ENCODE measurements at places on chromosomes 16 and 17.

- DNase-seq = no peak
Measured at GRCh38 chr17:1498233-1498632, 5.7 kb upstream of the MYO1C start.

- DNase-seq = no peak
Measured at GRCh38 chr17:40268141-40268712, 19.5 kb upstream of the CDC6 start.

- no peak for DNase-seq
Measured at GRCh38 chr16:72073560-72074230, 10.7 kb downstream of the HPR start.

GRCh38 chr16:18050234-18050633 lies 286.3 kb downstream of the NPIPA8 start:
- no peak for DNase-seq

- no peak for DNase-seq
Measured at GRCh38 chr17:47719411-47720152, 13.5 kb upstream of the TBX21 start.

GRCh38 chr17:9024497-9024896 lies 3.2 kb downstream of the NTN1 start:
- no peak for DNase-seq

- DNase-seq = no peak
Measured at GRCh38 chr17:55926276-55926990, 175.6 kb downstream of the PCTP start.

DNA sequence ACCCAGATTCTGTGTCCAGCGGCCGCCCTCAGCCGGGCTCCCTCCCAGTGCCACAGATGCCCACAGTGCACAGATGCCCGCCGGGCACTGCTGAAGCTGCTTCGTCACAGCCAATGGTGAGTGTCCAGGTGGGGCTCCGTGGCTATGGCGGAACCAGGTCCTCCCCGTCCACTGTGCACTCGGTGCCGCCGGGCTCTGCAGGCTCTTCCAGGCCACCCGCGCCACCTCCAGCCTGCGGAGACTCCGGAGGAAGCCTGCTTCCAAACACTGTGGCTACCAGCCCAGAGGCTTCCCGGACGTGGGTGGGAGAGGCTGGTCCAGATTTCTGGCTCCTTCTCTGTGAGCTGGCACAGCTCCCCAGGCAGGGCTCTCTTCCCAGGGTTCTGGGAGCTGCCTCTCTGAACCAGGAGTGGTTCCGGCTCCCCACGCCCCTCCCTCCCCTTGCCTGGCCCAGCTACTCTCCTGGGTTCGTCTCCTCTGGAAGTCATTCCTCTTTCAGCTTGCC lies 2.8 kb upstream of the PYCR1 start:
- DNase-seq = no peak

GRCh38 chr17:74857191-74857590 lies 2.5 kb downstream of the GRIN2C start:
- no peak for DNase-seq

GRCh38 chr17:60311936-60312335 lies 80.0 kb downstream of the USP32 start:
- DNase-seq = no peak

- no peak for DNase-seq
Measured at GRCh38 chr16:82322177-82322576, 152.2 kb upstream of the MPHOSPH6 start.

GRCh38 chr16:68744744-68745280 lies 7.7 kb downstream of the CDH1 start:
- DNase-seq = no peak

DNA sequence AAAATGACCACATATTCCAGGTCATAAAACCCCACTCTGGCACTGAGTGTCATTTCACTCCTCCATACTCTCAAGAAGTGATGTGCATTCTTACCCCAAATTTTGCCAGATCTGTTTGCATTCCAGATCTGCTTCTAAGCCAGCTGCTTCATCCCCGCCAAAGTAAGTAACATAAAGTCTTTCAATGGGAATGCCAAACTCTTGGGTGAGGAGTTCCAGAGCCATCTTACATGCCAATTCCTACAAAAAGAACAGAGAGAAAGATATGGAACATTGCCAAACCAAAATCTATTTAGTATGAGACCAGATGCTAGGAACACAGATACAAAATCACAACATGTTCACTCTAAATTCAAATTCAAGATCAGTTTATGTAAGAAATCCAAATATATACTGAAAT lies 12.9 kb downstream of the AARS1 start:
- no peak for DNase-seq

DNA sequence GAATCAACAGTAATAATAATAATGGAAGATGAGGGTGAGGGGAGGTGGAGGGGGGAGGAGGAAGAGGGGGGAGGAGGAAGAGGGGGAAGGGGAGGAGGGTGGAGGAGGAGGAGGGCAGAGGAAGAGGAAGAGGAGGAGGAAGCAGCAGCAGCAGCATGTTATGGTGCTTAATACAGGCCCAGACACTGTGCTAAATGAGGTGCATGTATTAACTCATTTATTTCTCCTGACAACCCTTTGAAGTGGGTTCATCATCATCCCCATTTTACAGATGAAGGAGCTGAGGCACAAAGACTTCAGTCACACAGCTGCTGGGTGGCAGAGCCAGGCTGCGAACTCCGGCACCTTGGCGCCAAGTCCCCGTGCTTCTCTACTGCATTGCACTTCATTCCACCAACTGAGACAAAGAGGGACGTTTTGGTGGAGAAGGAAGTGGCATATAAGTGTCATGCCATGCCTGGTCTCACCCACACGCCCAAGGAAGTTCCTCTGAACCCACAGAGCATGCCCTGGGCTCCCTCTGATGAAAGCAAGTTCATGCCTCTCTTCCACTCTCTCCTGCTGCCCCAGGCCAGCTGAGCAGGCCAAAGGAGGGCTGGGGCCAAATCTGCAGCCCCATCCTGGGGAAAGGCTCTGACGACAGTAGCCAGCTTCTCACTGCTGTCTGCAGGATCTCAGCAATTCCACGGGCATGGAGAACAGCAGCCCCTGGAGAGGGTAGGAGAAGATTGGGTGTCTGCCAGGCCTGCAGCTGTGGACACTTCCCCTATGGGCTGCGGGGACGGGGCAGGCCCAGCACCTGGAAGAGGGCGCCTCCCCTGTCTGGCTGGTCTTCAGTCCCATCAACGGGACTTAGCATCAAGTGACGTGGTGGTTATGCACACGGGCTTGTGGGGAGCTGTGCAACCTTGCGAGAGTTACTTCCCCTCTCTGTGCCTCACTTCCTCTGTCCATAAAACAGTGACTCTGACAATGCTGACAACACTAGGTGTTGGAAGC lies 21.8 kb downstream of the XYLT1 start:
- no peak for DNase-seq

- no peak for DNase-seq
Measured at GRCh38 chr16:11429123-11429522, 83.9 kb downstream of the RMI2 start.

GRCh38 chr17:48727415-48728175 lies 955 bp downstream of the HOXB13 start:
- no peak for DNase-seq

GRCh38 chr17:76562734-76563148 lies 22.9 kb downstream of the PRCD start:
- no peak for DNase-seq

DNA sequence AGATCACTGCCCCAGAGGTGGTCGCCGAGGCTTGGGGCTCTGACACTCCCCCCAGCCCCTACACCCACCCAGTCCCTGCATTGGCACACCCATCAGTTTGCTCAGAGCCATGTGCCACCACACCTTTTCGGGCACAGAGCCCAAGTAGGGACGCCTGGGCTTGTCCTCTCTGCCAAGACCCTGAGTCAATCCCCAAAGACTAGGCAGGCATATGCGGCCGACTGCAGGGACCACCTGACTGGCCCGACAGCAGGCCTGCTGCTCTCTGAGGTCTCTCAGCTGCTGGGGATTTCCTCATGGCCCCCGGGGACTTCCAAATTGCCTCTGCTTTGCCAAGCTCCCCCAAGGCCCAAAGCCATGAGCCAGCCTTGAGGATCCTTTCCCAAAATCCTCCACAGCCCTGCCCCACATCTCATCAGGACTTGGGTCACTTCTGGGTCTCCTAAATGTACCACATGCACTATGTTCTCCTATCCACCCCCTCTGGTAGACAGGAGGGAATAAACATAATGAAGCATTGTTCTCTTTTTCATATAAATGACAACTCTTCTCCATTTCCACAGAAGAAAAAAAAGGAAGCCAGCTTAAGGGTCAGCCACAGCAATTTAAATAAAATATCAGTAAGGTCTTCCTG lies 30.6 kb downstream of the MYO18A start:
- no peak for DNase-seq

DNA sequence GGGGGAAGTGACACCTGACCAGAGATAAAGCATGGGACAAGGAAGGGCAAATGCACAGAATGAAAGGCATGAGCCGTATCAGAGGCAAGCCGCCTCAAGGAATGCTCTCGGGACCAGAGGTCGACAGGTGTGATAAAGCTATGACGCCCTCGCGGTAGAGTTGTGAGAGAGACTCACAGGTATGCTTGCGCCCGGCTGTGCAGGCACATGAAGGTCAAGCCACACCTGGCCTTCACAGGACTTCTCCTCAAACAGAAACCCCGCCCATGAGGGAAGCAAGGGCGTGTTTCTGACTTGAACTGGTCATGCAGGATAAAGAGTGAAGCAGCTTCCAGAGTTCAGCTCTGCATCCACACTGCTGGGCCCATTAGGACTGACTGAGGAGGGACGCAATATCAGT lies 7.8 kb downstream of the NCBP3 start:
- no peak for DNase-seq

GRCh38 chr17:68288375-68288774 lies 2.6 kb downstream of the SLC16A6 start:
- DNase-seq = no peak

DNA sequence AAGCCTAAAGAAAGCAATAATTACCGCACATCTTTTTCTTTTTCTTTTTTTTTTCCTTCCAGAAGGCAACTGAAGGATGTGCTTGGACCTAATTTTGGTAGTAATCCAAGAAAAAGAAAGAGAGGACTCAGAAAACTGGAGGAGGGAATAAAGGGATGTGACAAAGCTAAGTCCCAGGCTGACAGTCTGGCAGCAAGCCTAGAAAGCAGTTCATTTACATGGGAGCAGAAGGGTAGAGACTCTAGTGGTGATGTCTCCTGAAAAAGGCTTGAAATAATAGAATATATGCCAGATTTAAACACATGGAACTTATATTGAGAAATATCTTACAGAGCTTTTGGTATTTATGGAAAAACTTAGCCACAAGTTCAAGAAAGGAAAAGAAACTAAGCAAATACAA lies 101.0 kb upstream of the SHISA6 start:
- no peak for DNase-seq

- peak; percentile 57 for DNase-seq
Measured at GRCh38 chr16:85416228-85417109, 196.7 kb upstream of the GSE1 start.

DNA sequence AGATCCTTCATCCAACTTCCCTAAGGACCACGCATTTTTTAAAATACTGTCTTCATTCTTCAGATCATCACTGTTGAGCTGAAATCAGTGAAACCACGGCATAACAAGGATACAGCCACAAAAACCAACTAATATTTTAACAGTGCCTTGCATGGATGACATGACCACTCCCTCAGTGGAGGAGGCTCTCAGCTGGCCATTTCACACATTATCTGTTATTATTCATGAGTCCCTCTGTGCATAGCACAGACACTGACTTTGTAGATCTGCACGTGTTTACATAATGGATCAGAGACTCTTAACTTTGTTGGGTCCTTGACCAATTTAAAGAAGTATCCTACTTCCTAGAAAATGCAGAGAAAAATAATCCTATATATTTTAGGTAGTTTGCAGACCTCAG lies 104.8 kb upstream of the NUDT7 start:
- no peak for DNase-seq

GRCh38 chr17:2687074-2687418 lies 24.5 kb downstream of the CLUH start:
- DNase-seq = no peak

DNA sequence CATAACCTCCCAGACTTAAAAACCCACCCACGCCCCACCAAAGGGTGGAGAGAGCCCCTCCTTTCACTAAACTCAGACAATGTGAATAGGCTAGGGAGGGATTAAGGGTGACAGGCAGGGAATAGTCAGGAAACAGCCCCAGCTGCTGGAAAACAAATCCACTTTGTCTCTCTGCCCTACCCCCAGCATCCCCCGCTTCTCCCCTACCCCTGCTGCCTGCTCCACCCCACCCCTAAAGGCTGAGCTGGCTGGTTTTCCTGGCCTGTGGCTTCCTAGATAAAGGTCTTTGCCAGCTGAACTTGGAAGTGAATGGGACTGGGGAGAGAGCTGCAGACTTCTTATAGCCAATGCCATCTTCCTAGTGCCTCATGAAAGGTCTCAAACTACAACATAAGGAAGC lies 15.0 kb downstream of the CAVIN1 start:
- no peak for DNase-seq

DNA sequence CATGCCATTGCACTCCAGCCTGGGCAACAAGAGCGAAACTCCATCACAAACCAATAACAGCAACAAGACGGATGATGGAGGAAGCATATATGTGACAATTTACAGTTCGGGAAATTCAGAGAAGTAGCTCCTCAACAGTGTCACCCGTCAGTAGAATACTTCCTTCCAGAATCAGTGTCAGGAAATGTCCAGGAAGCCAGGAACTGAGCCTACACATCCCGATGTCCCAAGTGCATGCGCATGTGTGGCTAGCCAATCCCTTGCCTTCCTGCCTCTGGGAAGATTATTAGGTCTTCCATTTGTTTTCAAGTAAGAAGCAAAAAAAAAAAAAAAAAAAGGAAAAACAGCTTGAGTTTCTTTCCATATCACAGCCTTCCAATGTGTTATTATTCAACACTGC lies 1.4 kb upstream of the PITPNC1 start:
- no peak for DNase-seq

DNA sequence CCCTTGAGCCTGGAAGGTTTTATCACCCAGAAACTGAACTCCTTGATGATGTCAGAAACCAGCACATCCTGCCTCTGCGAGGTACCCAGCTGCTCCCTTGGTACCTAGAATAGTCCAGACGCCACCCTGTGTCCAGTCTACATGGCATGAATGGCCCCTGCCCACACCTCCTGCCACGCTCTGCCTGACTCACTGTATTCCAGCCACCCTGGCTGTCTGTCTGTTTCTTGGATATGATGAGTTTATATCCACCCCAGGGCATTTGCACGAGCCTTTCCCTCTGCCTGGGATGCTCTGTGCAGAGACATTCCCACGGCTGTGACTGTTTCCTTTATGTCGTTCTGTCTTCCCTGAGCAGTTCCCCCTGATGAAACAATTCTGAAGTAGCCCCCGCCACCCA lies 68.7 kb downstream of the CRISPLD2 start:
- no peak for DNase-seq
